Adipocyte (in vitro differentiated cells): ENCODE measurements at places on chromosomes 1 and 21.

- DNase-seq: no peak
Observed at GRCh38 chr21:42474043-42474831, 21.8 kb downstream of the RSPH1 start.

- peak; percentile 87 for DNase-seq
Observed at GRCh38 chr1:9852410-9853248, 28.9 kb upstream of the CLSTN1 start.

DNA sequence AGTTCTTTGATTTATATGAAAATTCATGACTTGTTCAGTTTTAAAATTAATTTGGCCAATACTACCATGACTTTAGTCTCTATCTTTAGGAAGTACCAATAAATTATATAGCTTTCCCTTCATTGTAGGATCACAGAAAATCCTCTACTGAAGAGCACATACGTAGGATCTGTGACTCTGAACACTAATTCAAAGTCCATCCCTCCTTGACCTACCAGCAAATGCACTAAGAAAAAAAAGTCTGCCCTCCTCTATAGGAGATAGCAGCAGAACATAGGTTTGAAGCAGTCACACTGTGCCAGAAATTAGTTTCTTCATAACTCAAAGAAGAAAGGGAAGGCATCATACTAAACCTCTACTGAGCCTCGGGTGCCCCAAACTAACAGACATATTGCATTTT, 16.5 kb downstream of the BRWD1 start:
- no peak for DNase-seq

GRCh38 chr1:15134285-15134684, 19.3 kb upstream of the TMEM51 start:
- no peak for DNase-seq

DNA sequence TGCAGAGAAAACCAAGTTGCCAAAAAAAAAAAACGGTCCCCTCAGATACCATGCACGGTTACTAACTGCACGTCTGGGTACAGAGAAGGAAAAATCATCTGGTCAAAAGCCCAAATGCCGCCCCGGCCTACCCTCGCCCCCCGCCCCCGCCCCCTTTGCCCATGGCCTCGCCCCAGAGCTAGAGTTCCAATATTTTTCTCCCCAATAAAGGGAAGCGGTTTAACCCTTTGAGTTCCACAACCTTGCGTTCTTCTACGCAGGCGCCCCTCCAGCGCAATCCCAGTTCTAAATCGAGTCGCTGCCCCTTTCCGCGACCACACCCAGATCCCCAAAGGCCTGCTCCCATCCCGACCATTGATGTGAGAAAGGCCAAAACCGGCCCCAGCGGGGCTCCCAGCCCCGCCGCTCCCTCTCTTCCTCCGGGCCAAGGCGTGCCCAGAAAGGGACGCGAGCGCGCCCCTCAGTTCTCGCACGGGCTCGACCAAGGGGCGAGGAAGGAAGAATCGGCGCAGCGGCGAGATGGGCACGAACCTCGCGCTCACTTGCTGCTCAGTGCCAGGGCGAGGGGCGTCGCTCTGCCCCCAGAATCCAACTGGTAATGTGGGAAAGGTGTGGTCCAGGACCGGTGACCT, 797 bp downstream of the WDR47 start:
- DNase-seq: peak; percentile 62

DNA sequence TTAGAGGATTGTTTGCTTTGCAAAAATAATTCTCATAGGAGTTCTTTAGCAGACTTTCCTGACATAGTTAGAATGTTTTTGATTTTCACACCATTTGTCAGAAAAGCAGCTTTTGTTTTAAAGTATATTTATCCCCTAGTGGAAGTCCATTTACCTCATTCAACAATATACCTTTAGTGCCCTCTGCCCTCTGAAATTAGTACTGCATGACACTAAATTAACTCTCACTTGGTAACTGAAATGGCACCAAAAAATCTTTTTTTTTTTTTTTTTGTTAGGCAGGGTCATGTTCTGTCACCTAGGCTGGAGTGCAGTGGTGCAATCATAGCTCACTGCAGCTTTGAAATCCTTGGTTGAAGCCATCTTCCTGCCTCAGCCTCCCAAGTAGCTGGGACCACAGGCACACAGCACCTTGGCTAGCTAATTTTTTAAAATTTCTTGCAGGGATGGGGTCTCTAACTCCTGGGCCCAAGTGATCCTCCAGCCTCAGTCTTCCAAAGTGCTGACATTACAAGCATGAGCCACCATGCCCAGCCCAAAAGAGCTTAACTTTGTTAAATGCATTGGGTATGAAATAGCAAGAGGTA, 13.6 kb downstream of the LRRC42 start:
- DNase-seq: no peak

- no peak for DNase-seq
Observed at GRCh38 chr21:37762606-37763005, 153.7 kb downstream of the KCNJ6 start.

DNA sequence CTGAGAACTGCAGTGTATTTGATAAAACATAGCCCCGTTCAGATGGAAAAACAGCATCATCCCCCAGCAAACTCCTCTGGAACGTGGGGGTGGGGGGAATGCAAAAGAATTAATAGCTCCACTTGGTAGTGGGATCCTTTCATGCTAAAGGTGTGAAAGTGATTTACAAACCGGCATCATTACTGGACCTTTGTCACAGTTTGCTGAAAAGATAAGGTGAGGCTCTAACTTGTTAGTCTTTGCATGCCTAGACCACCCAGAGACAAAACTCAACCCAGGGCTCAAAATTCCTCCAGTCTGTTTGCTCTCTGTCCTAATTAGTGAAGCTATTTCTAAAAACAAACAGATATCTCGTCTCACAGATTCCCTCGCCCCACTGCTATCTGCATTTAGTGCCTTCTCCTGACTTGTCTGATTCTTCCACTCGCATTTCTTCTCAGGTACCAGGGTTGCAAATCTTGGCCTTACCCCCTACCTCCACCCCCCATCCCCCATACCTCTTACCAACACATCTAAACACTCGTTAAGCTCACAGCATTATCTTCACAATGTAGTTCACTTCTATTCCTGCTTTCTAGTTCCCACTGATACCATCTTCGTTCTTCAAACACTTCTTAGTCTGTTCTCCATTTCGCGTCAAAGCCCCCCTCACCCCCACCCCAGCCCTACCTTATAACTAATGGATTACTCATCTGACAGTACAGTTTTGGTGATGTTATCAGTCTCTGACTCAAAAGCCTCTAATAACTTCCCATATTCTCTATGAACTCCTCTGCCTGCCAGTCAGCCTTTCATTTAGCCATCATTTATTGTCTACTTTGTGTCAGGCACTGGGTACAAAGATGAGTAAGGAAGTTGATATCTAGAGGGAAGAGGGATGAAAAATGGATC, 11.8 kb downstream of the IER5 start:
- DNase-seq: no peak

DNA sequence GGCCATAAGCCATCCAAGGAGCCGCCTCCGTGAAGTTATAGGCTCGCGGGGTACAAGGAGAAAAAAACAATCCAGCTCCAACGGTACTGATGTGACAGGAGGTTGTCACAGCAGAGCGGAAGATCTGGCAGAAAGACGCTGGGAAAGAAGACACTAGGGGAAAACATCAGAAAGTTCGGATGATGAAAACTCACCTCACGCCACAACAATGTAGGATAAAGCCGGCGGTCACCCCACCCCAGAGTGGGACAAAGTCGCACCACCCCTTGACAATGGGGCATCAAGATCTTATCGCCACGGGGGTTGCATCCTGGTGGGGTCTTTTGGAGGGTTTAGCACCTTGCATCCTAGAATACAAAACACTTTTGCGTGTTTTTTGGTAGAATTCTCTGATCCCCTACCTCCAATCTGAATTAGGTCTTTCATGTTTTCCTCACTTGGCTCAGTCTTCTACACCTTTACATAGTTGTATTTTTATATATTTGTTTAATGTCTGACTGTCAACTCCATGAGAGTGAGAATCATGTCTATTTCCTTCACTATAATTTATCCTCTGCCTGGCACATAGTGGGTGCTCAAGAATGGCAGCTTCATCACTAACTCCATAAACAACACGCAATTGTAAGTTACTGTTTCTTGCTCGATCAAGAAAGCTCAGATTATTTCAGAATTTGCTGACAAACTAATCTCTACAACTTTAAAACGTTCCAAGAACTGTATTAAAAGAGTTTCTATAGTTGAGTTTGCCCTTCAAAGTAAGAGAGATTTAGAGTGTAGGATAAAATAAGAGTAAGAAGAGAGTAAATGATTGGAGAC, 611 bp upstream of the ZSWIM5 start:
- no peak for DNase-seq

GRCh38 chr21:34553151-34553952, 41.3 kb upstream of the KCNE1 start:
- peak; percentile 77 for DNase-seq

GRCh38 chr1:176791906-176792305, 328.9 kb downstream of the PAPPA2 start:
- no peak for DNase-seq

DNA sequence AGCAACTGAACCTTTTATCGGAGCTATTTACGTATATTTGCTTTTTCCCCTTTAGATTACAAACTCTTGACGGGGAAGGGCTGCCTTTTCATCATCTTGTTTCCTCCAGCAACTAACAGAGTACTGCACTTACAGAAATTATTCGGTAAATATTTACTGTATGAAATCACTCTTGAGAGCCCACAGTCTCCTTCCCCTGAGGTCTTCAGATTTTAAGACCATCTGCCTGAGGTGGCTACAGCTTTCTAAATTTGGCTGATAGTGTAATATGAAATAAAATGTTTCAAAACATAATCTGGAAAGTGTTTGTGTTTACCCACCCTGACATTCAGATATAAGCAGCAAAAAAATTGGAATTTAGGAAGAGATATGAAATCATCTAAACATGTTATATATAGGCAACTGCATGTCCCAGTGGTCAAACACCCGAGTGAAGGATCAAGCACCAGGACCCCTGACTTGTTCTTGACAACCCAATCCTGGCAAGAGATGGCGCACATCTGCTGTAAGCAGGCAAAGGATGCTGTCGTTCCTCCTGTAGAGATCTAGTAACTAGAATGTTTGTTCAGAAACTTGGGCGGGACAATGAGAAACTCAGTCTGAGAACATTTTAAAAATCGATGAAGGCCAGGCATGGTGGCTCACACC, 60.9 kb downstream of the SIPA1L2 start:
- DNase-seq: no peak

DNA sequence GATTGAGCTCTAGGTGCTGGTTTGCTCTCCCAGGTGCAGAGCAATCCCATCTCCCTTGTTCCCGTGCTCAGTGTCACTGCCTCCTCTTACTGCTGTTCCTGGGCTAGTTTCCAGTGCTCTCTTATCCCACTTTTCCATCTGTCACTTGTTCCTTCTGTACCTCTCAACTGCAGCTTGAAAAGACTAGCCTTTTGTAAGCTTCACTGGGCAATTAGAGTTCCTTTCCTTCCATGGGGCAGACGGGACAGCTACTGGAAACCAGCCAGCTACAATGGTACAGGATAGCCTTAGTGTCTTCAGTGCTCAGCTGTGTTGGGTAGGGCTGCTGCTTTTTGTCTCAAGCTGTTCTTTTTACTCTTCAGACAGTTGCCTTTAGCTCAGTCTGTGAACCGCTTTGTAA, 31.6 kb downstream of the AGT start:
- no peak for DNase-seq

GRCh38 chr1:43444836-43445235, 8.9 kb downstream of the HYI start:
- no peak for DNase-seq

- no peak for DNase-seq
Observed at GRCh38 chr1:171884475-171884874, 43.2 kb downstream of the DNM3 start.

DNA sequence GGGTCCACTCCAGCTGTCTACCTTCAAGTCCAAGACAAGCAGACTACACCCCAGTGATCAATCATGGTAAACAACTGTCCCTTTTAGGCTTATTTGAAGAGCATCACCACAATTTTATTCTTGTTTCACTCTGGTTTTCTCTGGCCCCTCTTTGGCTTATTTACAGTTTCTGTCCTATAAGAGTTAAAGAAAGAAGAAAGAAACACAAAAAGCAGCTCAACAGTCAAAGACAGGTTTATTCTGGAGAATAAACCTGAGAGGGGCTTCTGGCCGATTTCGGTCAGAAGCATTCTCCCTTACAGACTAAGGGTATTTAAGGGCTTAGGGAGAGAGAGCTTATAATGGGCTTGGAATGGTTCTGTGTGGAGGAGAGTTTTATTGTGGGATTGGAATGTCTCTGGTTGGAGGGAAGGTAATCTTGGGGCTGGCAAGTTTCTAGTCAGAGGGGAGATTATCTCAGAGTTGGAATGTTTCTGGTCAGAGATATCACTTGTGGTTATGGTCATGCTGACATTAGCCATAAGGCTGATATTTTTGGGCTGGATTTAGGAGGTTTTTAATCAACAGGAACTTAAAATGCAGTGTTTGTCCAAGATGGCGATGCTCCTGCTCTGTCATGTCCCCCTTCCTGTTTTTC, 161.0 kb downstream of the URB2 start:
- no peak for DNase-seq

DNA sequence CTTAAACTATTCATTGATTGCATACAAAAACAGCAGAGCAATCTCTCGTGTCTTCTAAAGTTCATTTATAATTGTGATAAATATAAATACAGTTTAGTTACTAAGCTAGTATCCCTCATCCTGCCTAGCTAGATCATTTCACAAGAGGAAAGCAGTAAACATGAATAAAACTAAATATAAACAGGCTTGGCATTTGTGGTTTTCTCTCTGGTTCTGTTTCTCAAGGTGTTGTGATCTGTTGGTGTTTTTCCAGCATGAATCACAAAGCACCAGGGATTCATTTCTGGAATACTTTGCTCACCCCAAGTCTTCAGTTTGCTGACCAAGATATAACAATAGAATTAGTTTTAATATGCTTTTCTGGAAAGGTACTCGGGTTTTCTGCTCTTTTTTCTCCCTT, 32.7 kb upstream of the GLIS1 start:
- peak; percentile 80 for DNase-seq

DNA sequence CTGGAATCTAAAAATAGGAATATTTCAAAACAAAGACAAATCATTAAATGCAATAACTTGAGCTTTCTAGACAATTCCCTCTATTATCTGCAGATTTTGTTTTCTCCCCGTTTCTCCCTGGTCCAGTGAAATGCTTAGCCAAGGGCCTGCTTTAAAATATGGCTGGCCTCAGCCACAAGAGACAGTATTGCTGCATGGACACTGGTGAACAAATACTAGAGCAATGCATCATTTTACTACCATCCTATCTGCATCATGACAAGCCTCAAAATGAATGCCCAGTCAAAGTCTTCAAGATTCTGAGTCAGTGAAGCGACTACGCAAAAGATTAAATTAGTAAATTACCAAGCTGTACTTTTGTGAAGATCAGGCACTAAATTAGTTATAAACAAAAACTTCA, 80.5 kb downstream of the ENAH start:
- DNase-seq: peak; percentile 56

DNA sequence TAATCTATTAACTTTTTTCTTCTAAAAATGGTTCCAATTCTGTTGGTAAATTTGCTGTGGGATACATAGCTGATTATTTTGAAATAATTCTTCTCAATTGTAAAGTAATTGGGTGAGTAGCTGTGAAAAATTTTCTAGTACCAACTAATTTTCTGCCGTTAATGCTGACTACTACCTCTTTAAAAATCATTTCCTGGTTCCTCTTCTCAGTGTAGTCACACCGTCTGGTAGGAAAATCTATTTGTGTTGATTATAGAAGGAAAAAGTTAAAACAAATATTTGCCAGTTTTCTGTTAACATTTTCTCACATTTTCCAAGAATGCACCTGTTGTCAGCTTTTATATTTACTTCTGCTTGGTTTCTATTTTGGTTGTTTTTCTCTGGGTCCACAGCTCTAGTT, 82.0 kb downstream of the MAP3K21 start:
- DNase-seq: no peak
